ENCODE measurements at places on chromosomes 5 and 9.

GRCh38 chr9:87152256-87152655, 204.9 kb upstream of the GAS1 start:
- DNase-seq, result no peak

DNA sequence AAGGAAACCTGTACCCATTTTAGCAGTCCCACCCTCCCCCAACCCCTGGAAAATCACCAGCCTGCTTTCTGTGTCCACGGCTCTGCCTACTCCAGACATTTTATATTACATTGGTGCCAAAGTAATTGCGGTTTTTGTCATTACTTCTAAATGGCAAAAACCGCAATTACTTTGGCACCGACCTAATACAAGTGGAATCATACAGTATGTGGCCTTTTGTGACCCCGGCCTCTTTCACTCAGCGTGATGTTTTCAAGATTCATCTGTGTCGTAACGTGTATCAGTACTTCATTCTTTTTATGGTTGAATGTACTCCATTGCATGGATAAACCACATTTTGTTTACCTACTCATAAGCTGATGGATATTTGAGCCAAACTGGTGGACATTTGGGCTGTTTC, 9.7 kb upstream of the ORM1 start:
- no peak for DNase-seq

GRCh38 chr5:150703762-150704161, 2.9 kb upstream of the RBM22 start:
- no peak for DNase-seq

DNA sequence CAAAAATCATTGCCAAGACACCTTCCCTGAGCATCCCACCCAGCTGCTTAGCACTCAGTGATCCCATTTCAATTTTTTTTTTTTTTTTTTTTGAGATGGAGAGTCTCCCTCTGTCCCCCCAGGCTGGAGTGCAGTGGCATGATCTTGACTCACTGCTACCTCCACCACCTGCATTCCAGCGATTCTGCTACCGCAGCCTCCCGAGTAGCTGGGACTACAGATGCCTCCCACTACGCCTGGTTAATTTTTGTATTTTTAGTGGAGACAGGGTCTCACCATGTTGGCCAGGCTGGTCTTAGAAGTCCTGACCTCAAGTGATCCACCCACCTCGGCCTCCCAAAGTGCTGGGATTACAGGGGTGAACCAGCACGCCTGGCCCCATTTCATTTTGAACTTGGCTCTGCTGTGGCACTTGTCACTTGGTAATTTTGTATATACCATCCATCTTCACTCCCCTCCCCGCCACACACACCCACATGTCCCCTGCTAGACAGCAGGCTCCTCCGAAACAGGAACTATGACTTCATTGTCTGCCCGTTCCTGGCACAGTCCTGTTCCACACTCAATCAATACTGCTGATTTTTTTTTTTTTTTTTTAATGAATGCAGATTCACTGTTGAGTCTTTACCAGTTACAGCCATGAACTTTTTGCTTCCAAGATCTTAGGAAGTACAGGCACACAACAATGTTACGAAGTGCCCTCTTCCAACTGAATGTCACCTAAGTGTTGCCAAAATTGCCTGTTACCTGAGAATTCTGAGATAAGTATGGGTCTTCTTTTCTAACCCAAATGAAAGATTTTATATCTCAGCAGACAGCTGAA, 17.3 kb upstream of the ZBTB34 start:
- no peak for DNase-seq

- DNase-seq, result no peak
Measured at GRCh38 chr5:154858972-154859871, 795 bp downstream of the CNOT8 start.

DNA sequence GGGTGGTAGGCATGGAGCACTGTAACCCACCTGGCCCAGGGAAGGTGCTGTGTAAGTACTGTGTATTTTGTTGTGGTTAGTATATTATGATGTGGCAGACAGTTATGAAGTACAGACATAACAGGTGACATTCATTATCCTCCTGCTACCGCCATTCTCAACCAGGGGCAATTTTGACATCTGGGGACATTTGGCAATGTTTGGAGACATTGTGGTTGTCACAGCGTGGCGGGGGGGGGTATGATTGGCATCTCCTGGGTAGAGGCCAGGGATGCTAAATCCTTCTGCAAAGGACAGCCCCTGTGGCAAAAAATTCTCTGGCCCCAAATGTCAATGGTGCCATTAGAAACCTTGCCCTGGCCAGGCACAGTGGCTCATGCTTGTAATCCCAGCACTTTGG, 9.8 kb upstream of the RPL26L1 start:
- DNase-seq, result no peak

- DNase-seq, result no peak
Measured at GRCh38 chr5:6452622-6453504, 4.2 kb downstream of the UBE2QL1 start.

GRCh38 chr9:91485006-91485405, 61.4 kb upstream of the NFIL3 start:
- DNase-seq, result no peak

DNA sequence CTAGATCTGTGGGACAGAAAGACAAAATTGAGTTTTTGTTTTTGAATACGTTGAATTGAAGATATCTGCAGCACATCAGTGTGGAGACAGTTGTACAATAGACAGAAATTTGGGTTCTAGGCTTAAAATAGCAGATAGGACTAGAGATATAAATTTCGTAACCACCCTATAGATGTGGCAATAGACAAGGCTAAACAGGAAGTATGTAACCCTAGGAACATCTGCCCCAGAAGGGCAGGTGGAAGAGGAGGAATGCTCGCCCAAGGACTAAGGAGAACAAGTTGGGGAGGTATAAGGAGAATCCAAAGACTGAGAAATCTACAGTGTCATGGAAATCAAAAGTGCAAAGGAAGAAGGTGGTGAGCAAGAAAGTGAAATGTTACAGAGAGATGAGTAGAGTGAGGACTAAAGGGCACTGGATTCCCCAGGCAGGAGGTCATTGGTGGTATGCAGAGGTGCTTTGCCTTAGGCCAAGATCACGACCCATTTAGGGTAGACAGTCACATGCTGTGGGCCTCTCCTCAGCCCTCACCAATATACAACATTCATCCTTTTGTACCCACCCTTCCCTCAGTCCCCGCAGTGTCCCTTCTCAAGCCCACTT, 109.1 kb upstream of the ELL2 start:
- no peak for DNase-seq

GRCh38 chr9:5443850-5444249, 6.1 kb upstream of the PLGRKT start:
- no peak for DNase-seq

DNA sequence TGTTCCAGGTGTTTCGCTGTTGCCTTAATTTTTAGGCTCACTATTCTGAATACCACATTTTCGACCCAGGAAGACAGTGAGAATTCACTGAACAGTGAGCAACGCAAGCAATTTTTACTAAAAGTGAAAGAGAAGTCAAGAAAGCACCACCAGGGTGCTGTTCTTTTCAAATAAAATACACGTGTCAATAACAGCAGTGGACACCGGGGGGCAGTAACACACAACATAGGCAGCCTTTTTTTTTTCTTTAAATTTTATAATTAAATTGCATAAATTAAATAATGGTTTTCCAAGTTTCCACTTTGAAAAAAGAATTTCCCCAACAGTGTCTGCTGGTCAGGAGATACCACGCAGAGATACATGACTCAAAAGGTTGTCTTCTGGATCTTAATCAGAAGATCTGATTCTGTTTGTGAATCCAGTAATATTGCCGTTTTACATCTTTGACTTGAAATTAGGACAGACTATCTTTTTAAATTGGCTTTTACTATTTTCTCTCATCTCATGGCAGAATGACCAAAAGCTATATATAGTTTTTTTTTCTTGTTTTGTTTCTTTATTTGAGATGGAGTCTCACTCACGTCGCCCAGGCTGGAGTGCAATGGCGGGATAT, 47.1 kb upstream of the SH3GL2 start:
- peak; percentile 12 for DNase-seq

DNA sequence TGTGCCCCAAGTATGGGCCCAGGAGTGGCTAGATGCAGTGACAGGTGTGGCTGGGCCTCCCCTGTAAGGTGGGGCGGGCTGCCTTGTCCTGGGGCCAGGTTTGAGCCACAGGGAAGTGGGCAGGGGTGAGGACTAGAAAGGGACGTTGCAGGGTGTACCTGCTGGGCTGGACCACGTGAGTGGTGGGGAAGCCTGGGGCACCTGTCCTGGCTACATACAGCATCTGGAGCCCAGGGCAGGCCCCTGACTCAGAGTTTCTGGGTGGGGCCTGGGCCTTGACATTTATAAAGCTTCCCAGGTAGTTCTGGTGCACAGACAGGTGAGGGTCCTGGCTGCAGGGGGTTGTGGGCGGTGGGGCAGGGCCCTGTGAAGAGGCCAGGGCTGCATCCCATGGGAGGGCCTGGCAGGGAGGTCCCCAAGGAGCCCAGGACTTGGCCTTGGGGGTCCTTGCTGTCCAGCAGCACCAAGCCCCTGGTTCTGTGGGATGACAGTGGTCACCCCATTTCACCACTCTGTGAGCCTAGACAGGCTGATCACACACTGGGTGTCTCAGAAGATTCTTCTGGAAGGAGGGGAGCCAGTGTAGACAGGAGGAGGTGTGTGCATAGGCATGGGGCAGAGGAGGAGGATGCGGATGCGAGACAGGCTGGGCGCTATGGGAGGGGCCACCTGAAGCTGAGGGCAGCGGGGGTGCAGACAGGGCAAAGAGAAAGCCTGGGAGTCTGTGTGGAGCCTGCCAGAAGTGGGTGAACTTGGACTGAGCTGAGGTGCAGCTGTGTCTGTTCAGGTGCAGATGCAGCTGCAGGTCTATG, 94.0 kb downstream of the PHF2 start:
- no peak for DNase-seq

DNA sequence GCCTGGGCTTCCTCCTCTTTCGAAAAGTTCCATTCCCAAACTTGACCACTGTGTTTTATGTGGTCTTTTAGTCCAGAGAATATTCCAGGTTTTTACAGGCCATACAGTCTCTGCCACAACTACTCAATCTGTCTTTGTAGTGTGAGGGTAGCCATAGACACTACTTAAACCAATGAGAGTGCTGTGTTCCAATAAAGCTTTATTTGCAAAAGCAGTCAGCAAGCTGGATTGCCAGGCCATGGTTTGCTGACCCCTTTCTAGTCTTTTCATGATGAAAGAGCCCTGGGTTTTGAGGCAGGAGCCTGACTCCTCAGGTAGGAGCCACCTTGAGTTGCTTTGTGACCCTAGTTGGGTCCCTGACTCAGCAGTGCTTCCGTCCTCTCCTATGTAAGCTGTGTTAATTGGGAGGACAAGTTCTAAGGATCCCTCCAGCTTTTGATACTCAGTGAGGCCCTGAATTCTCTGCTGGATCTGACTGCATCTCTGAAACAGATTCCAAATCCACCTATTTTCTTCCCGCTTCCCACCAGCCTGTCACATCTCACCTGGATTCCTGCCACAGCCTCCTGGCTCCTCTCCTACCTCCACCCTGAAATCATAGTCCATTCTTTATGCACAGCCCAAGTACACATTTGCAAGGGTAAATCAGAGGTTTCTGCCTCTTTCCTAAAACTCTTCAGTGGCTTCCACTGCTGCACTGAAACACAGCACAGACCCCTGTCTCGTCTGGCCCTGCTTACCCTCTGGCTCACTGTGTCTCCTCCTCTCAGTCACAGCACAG, 13.5 kb downstream of the GALNT10 start:
- no peak for DNase-seq

- DNase-seq, result no peak
Measured at GRCh38 chr9:34145165-34145564, 18.7 kb upstream of the DCAF12 start.

DNA sequence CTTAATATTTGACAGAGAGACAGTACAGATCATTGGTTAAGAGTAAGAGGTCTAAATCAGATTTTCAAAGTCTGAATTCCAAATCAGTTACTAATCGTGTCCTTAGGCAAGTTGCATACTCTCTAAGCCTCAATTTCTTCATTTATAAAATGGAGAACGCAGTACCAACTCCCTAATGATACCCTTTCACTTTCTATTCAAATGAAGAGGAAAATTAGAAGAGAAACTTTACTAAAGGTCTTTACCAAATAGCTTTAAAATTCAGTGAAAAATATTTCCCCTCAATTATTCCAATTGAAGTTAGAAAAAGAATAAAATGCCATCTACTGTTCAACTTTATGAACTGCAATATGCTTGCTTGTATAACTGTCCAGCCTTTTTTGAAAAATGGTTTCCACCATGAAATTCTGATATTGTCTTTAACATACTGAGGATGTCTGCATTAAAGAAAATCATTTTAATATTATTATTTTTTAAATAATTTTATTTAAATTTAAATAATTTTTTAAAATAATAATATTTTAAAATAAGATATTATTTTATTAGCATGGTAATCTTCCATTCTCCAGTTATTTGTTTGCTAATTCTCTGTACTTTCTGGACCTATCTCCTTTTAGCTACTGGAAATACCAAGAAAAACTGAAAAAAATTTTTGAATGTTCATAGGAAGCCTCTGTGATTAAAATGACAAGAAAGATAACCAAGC, 36.0 kb downstream of the POC5 start:
- no peak for DNase-seq

DNA sequence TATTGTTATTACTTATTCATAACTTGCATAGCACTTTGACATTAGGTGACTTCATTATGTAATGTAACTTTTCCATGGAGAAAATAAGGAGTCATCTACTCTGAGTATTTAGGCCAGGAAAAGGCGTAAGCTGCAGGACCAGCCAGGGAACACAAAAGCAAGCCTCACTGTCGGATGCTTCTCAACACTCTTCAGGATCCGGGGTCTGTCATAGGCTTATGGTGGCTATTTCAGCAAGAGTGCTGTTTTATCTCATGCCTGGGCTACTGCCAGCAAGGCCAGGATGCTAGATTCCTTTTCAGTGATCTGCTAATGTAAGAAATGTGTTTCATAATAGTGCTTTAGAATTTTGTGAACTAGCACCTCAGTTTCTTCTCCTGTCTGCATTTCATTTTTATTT, 162.4 kb downstream of the CHSY3 start:
- DNase-seq, result no peak

DNA sequence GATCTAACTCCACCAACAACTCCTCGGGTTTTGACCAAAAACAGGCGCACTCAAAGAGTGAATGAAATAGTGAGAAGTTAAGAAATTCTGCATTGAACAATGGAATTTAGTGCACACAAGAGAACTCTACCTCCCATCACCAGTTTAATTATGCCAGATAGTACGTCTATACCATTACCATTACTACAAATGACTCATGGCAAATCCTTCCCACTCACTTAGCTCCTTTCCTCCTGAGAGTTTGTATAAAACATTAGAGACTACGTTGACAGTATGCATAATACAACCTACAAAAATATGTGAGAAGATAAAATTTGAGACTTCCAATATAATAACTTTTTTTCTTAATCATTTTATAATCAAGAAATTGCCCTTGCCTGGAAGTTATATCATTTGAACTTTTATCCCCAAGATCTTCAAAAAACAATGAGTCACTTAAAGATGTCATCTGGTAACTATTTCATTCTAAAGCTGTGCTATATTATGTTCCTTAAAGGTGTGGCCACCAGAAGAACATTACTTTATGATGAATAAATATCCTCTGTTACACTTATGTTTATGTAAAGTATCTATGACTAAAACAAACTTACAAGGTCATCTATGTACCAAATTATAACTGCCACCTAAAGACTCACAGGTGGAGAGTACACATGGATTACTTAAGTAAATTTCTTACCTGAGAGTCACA, 297.9 kb upstream of the PTGER4 start:
- DNase-seq, result no peak
